ENCODE measurements at places on chromosomes 16 and 17. TPM values are rescaled to one million over a fixed set of nuclear protein-coding genes. Genes with fewer than 3 reads are reported as not detected.

Gene PRRT2
- total RNA-seq: not detected

Gene MYLK3
- total RNA-seq: 0.08 TPM

Gene ARHGAP23
- 148 TPM for total RNA-seq

Gene CD300E
- 0.12 TPM for total RNA-seq

Gene DNAJC7
- 75.5 TPM for total RNA-seq

Gene TSPOAP1
- total RNA-seq: 2.6 TPM

Gene SYNGR2
- 73.0 TPM for total RNA-seq
